ENCODE measurements at places on chromosomes 5 and 9.

GRCh38 chr5:32837211-32837610, 126.1 kb downstream of the NPR3 start:
- no peak for DNase-seq

DNA sequence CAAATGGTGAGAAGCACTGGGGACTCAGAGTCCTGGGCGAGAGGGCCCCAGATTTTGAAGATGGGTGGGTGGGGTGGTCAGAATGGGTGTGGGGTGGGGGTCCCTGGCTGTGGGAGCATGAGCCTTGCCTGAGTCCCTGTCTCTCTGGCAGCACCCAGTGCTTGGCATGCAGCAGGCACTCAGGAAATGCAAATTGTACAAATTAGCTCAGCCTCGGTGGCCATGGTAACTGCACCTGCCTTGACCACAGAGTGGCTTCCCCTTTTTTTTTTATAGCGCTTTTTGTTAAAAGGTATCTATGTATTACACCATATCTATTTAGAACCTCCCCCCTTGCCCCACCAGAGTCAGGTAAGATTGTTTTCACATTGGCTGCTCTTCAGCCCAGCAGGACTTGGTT, 19.2 kb upstream of the PITX1 start:
- no peak for DNase-seq

DNA sequence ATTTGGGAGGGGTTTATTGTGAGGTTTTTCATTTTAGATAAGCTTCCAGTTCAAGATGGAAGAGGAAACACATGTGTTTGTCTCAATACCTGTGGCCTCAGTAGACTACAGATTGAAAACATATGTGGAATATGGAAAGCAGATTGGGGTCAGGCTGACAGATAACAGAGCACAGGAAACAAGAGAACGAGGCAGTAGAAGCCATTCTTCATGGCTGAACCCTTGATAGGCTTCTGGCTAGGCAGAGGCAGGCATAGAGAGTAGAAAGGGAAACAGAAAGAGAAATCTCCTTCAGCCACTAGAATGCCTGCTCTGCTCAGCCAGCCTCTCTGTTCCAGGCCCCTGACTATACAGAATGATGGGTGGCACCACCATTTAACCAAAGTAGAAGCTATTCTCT, 152.5 kb downstream of the MUSK start:
- no peak for DNase-seq

GRCh38 chr5:76954383-76954763, 1.5 kb downstream of the CRHBP start:
- DNase-seq: no peak

GRCh38 chr5:107469064-107469463, 201.7 kb downstream of the EFNA5 start:
- DNase-seq: no peak

DNA sequence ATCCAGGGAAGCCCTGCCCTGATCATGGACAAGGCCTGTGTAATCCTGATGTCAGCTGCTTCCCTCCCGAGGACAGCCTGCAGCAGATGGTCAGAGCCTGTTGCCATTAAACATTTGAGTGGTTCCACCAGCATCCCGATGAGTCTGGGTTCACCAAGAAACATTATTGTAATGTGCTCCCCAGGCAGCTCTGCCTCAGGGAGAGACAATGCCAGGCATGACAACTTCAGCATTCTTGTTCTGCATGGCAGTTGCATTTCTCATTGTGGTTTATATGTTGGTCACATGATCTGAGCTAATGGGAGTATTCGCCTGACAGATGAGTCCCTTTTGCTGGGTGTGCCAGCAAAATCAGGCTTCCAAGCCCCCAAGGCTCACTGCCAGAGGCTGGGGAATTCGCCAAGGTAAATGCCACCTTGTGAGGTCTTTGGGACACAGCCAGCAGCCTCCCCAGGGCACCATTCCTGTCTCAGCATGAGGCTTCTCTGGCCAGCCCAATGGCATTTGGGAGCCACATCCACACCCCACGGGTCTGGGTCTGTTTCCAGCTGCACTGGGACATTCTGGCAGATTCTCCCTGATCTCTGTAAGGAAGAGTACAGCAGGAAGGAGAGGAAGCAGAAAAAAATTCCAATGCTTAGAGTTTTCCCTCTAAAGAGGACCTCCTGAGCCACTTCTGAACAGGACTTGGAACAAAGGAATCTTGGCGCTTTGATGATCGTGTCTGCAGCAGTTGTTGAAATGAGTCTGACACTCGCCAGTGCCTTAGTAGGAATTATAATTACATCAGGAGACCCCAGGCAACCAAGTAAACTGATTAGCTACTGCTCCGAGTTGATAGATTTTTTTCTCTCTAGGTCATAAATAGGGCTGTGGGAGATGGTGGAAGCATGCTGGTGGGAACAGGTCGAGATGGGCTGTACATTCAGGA, 18.7 kb downstream of the KCNIP1 start:
- no peak for DNase-seq

DNA sequence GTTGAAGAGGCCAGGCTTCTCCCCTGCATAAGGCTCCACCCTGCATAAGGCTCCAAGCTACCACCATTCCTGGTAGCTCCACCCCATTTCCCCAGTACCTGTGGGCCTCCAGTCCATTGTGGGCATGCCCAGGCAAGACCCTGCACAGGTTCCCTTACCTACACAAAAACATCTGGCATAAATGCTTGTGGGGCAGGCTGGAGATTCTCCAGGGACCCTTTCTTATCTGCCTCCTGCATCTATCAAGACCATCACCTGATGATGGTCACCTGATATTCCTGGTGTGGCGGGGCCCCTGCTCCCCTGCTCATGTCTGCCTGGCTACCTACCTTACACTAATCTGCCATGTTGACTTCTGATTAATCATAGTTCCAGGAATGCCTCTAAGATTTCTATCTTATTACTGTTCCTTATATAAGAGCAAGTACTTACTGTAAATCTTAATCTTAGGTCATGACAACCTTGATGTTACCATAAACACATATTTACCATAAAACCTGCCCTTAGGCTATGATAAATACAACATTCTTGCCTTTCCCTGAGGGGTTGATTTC, 41.0 kb downstream of the FGD3 start:
- no peak for DNase-seq

GRCh38 chr5:104178829-104179456, 616.4 kb upstream of the NUDT12 start:
- DNase-seq: peak; percentile 62

- no peak for DNase-seq
Measured at GRCh38 chr5:122112063-122112462, 17.3 kb upstream of the ZNF474 start.

- DNase-seq: peak; percentile 90
Measured at GRCh38 chr9:95316794-95317118, 753 bp downstream of the FANCC start.

DNA sequence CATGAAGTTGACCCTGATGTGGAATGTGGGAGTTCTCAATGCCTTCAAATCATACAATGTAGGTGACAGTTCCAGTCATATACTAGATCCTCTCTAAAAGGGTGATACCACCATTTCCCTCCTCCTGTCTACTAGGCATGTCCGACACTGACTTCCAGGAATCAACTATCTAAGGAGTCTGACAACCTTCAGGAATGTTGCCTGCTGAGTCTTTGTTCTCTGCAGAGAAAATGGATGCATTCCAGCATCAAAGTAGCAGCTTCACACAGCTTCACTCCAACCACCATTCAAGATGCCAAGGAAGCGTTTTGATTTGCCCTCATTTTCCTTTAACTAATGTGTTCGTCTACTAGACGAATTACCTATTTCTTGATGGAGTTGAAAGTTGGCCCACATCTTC, 530.2 kb downstream of the EBF1 start:
- DNase-seq: no peak

- DNase-seq: peak; percentile 38
Measured at GRCh38 chr5:173660481-173661280, 44.2 kb upstream of the BOD1 start.

DNA sequence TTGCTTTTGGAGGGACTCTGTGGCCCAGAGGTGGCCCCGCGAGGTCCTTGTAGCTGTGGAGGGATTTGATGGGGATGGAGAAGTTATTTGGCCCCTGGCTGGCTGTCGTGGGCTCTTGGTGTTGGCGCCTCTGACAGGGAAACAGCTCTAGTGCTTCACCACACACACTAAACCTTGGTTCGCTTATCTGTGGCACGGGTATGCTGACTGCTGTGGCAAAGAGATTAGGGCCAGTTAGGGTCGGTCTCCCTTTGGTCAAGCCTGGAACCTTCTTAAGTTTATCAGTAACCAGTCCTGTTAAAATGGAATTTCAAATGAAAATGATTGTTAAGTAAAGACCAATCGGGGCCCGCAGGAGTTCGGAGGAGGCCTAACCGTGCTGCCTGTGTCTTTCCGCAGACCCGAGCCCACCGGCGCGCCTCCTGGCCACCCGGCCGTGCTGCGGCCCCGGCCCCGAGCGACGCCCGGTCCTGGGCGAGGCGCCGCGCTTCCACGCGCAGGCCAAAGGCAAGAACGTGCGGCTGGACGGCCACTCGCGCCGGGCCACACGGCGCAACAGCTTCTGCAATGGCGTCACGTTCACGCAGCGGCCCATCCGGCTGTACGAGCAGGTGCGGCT, 28.4 kb downstream of the NEURL1B start:
- no peak for DNase-seq

- DNase-seq: no peak
Measured at GRCh38 chr5:12246036-12246435, 341.8 kb upstream of the CTNND2 start.

- no peak for DNase-seq
Measured at GRCh38 chr5:32828492-32828891, 117.4 kb downstream of the NPR3 start.

DNA sequence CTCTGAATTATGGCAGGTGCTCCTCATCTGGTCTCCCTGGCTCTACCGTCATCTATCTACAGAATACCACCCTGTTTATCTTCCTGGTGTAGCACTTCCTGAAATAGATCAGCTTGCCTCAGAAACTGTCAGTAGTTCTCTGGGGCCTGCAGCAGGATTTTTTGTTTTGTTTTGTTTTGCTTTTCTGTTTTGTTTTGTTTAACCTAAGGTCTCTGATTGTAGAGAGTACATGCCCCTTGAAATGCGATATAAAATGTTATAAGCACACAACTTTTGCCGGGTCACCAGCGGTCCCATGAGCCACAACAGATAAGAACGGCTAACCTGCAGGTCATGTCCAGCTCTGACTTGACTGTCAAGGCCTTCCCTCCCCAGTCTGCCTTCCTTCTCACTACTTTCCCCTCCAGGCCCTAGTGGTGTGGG, 26.6 kb upstream of the CREBRF start:
- DNase-seq: no peak

DNA sequence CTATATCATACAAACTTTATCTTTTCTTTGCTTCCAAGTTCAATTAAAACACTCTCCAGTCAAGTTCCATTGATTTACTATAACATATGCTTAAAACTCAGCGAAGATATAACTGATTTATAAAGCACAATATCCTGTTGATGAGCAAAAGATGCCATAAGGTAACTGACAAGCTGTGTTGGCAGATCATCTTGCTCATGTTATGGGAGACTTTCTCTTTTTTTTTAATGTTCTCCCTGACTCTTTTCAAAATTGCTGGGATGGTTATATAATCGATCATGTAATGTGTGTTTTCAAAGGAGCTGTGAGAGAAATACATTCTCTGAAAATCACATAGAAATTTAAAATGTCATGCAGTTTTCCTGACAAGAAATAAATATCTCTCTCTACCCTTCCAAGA, 293.5 kb downstream of the MED10 start:
- DNase-seq: no peak

DNA sequence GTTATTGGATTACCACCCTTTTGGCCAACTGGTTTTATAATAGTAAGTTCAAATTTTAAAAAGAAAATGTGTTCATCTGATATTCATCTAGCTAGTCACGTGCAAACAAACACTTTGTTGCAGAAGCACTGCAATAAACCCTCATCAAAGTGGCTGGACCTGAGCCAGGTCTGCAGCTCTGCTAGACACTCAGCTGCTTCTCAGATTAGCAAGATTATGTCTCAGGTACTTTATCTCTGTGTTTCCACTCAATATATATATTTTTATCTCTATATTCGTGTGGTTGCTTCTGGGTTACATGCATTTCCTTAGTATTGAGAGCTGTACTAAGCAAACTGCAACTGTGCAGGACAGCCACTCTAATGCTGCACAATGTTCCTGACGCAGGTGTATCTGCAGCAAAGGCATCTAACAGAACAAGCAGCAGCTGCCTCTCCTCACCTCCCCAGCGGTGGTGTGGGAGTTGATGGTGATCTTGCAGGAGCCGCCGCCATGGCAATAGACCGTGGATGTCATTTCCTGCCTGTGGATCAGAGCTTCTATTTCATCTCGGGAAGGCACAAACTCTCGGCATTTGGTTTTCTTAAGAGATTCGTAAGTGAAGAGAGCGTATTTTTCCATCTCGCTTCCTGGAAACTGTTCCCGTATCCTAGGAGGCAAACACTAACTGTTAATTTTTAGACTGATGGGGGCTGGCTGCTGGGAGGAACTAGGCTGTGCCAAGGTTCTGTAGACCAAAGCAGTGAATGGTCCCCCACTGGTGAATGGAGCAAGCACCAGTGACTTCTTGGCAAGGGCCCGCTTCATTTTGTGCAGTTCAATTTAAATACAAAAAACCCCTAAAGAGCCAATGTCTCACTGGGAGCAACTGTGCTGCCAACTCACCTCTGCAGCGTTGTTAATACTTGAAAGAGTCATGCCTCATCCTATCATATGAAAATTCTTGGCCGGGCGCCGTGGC, 56.7 kb upstream of the RETREG1 start:
- no peak for DNase-seq

DNA sequence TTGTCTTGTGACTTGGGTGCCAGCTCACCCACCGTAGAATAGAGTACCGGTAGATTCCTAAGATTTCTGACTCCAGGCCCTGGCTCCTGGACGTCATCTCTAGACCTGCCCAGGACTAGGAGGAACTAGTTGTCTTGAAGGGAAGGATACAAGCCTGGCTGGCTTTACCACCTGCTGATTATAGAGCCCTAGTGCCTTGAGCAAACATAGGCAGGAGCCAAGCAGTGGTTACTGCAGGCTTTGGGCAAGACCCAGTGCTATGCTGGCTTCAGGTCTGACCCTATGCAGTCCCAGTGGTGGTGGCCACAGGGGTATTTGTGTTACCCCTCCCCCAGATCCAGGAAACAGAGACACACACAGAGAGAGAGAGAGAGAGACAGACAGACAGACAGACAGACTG, 606.2 kb downstream of the PDE4D start:
- DNase-seq: no peak

GRCh38 chr9:110753731-110754231, 85.2 kb downstream of the MUSK start:
- no peak for DNase-seq

DNA sequence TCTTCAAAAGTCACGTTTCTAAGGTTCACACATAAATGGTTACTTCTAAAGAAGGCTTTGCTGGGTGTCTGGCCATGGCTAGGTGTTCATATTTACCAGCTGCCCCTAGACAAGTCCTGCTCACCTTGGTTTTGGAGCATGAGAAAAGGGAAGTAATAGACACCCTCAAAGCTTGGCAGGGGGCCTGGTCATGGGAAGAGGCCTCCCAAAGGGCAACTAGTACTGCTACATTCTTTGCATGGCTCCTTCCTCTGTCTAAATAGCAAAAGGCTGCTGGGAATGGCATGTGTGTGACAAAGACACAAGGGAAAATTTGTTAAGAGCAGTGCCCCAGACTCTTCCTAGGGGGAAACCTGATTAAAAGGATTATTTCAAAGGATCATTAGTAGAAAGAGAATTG, 93.4 kb downstream of the NRG2 start:
- DNase-seq: no peak
